Smooth muscle cell of the pulmonary artery (primary cell): ENCODE measurements at places on chromosomes 12 and 14. TPM values are rescaled to one million over a fixed set of nuclear protein-coding genes. Genes with fewer than 3 reads are reported as not detected.

TESPA1 gene
- total RNA-seq: not detected in 2 replicates

CLEC14A gene
- 0.33 and 0.69 TPM in 2 replicates for total RNA-seq

CEP170B gene
- total RNA-seq: 19.5 and 43.3 TPM in 2 replicates

RPL10L gene
- not detected in 2 replicates for total RNA-seq

ASIC1 gene
- total RNA-seq: 3.5 and 3.6 TPM in 2 replicates

CD163L1 gene
- 0.43 and 2.6 TPM in 2 replicates for total RNA-seq

CLEC4D gene
- not detected in 2 replicates for total RNA-seq

PHLDA1 gene
- 133 and 168 TPM in 2 replicates for total RNA-seq

VDR gene
- total RNA-seq: 13.0 and 13.6 TPM in 2 replicates

OXA1L gene
- total RNA-seq: 77.8 and 97.1 TPM in 2 replicates

NTF3 gene
- 3.1 and 4.4 TPM in 2 replicates for total RNA-seq

SLCO1A2 gene
- total RNA-seq: not detected in 2 replicates

SAMD15 gene
- total RNA-seq: 1.4 and 1.7 TPM in 2 replicates

BHLHE41 gene
- 5.3 and 6.1 TPM in 2 replicates for total RNA-seq

ADCY4 gene
- total RNA-seq: 3.3 and 4.9 TPM in 2 replicates
